ENCODE measurements at places on chromosomes 1 and 21. TPM values are rescaled to one million over a fixed set of nuclear protein-coding genes. Genes with fewer than 3 reads are reported as not detected.

DNA sequence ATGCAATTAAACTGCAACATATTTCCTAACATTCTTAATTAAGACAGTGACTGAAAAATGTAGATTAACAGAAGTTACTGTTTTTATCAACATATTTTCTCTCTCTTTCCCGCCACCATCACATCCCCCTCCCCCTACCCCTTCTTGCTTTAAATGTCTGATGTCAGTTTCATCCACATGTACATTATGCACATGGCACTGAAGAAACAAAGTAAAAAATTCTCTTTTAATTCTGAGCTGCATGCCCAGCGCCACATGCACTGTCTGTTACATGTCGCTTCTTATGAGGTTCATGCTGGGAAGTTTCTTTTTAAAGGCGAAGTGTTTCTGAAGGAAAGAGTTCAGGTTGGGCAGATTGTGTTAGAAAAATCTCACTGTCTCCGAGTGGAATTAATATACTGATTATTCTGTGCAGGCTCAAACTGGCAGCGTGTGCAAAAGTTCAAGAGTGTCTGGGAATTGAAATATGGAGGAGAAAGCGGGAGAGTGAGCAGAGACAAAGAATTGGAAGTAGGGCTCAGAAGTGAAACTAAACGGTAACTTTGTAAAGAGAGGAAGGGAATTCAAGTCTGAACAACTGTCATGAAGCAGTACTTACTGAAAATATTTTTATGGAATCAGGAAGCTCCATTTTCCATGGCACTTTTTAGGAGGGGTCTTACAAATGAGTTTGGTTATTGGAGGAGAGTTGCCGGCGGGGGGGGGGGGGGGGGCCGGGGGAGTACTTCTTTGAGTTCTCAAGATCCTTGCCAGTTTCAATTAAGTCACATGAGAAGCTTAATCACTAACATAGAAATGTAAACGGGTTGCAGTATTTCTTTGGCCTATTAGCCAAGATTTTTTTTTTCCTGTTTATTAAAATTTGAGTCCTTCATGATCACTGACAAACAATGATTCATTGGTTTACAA, 217.6 kb downstream of the SDCCAG8 start:
- DNase-seq = no peak
- peaks cover 66% of the 10 kb centered on the region for H3K4me1 ChIP-seq
- H3K4me3 ChIP-seq = peak overlapping the region; percentile 13
- H3K36me3 ChIP-seq = no peaks in the 10 kb centered on the region
- H3K27me3 ChIP-seq = no peaks in the 10 kb centered on the region

- peaks cover 78% of the 10 kb centered on the region for H3K36me3 ChIP-seq
- no peaks in the 10 kb centered on the region for H3K4me1 ChIP-seq
- H3K27me3 ChIP-seq = no peaks in the 10 kb centered on the region
- no peak overlapping the region for H3K4me3 ChIP-seq
- DNase-seq = no peak
Observed at GRCh38 chr1:117106478-117106877, 15.1 kb downstream of the TRIM45 start.

DNA sequence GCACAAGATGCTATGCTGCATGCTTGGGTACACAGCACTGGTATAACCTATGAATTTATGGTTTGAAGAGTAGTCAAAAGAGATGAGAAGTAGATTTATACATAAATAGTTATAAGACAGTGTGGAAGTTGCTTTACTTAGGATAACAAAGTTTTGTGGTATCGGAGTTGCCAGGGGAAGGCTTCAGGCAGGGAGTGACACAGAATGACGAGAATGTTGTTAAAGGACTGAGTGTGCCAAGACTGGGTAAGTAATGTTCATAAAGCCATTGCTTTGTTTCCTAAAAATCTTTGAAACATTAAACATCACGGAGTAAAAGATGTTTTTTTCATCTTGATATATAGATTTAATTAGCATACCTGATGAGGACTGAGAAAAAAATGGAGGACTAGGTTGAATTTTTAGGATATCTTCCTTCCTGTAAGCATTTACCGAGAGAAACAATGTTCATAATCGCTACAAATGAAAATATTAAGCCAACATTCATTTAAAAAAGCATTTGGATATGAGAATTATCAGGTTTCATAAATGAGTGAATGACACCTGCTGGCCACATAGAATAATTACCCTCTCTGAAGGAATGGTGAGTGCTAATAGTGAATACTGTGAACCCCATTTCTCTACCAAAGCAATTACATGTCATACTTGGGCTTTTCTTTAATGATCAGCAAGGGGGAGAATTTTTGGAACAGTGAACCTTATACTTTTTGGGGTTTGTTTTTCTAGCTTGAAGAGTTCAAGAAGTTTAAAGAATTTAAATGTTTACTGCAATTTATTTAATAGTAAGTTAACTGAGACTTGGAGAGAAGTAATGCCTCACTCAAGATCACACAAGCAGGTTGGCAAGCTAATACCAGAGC, 28.4 kb downstream of the EXTL2 start:
- H3K4me3 ChIP-seq = no peak overlapping the region
- no peak for DNase-seq
- no peak overlapping the region for H3K27ac ChIP-seq

GRCh38 chr1:214581785-214582184, 21.2 kb upstream of the CENPF start:
- H3K4me3 ChIP-seq = no peak overlapping the region
- H3K27me3 ChIP-seq = no peaks in the 10 kb centered on the region
- H3K36me3 ChIP-seq = peaks cover 13% of the 10 kb centered on the region
- DNase-seq = no peak

GRCh38 chr21:31184459-31184858, 146.2 kb upstream of the KRTAP19-8 start:
- peak overlapping the region; percentile 88 for H3K27ac ChIP-seq
- H3K27me3 ChIP-seq = no peaks in the 10 kb centered on the region
- H3K36me3 ChIP-seq = peaks cover 10% of the 10 kb centered on the region
- no peak overlapping the region for H3K4me3 ChIP-seq
- no peak for DNase-seq

CYP4X1 gene
- total RNA-seq = 1.4 TPM

FMO3 gene
- 0.14 TPM for total RNA-seq
